ENCODE measurements at places on chromosomes 12 and 14.

- no peak for DNase-seq
Measured at GRCh38 chr12:119229205-119229604, 50.5 kb downstream of the HSPB8 start.

DNA sequence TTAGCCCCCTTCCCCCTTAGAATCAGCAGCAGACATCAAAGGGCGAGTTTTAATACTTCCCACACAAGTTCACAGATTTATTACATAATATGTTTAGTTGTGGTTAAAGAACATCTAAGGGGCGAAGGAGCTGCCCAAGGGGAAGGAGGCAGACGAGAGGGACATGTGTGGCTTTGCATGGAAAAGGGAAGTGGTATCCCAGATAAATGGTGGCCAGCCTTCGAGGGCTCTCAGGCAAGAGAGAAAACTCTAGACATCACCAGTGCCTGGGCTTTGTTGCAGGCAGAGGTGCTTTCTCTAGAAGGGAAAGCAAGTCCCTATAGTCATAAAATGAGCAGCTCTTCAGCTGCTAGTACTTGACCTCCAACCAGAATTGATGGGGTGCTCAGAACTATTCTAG, 121.2 kb downstream of the CACNA1C start:
- no peak for DNase-seq

GRCh38 chr14:73526036-73526984, 10.6 kb upstream of the ACOT1 start:
- no peak for DNase-seq

- DNase-seq, result no peak
Measured at GRCh38 chr14:92591346-92591745, 77.8 kb downstream of the RIN3 start.

GRCh38 chr14:42855085-42855484, 1248.4 kb downstream of the LRFN5 start:
- DNase-seq, result no peak

- no peak for DNase-seq
Measured at GRCh38 chr14:101619484-101619883, 58.2 kb downstream of the DIO3 start.

DNA sequence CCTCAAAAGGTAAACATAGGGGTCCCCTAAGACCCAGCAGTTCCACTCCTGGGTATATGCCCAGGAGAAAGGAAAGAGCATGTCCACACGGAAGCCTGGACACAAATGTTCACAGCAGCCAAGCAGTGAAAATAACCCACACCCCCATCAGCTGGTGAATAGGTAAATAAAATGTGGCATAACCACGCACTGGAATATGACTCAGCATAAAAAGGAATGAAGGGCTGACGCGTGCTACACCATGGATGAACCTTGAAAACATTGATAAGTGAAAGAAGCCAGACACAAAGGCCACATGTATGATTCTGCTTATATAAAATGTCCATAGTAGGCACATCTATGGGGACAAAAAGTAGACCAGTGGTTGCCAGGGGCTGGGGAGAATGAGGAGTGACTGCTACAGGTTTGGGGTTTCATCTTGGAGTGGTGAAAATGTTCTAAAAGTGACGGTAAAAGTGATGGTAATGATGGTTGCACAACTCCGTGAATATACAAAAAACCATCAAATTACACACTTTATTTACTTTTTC, 3.8 kb upstream of the SCARB1 start:
- no peak for DNase-seq

GRCh38 chr14:54278665-54279295, 118.0 kb upstream of the CDKN3 start:
- no peak for DNase-seq

GRCh38 chr12:91718326-91718725, 427.3 kb downstream of the BTG1 start:
- DNase-seq, result no peak

DNA sequence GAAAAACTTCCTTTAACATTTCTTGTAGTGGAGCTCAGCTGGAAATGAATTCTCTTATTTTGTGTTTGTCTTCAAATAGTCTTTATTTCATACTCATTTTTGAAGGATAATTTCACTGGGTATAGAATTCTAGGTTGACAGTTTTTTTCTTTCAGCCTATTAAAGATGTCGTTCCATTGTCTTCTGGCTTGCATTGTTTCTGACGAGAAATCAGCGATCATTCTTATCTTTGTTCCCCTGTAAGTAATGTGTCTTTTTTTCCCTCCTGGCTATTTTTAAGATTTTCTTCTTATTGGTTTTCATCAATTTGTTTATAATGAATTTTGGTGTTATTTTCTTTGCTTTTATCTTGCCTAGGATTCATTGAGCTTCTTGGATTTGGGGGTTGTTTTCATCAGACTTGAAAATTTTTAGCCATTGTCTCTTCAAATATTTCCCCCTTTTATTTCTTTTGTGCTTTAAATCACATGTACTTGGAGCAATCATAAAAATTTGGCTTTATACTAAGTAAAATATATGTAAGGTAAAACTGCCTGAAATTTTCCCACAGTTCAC, 89.4 kb downstream of the UNC79 start:
- no peak for DNase-seq

DNA sequence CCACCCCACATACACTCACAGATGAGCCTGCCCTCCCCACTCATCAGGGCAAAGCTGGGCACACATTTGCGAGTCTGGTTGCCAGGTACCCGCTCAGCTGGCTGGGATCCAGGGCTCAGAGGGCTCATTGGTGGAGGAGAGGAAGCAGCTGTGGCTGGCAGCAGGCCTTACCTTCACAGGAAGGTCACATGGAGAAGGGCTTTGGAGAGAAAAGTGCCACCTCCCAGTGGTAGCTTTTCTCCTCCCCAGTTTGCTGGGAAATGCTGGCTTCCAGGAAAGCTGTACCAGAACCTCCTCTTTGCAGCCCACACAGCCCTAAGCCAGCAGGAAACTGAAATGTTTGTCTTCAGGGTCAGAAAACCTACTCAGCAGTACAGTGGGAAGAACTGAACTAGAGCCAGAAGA, 55.6 kb downstream of the LGMN start:
- DNase-seq, result no peak

DNA sequence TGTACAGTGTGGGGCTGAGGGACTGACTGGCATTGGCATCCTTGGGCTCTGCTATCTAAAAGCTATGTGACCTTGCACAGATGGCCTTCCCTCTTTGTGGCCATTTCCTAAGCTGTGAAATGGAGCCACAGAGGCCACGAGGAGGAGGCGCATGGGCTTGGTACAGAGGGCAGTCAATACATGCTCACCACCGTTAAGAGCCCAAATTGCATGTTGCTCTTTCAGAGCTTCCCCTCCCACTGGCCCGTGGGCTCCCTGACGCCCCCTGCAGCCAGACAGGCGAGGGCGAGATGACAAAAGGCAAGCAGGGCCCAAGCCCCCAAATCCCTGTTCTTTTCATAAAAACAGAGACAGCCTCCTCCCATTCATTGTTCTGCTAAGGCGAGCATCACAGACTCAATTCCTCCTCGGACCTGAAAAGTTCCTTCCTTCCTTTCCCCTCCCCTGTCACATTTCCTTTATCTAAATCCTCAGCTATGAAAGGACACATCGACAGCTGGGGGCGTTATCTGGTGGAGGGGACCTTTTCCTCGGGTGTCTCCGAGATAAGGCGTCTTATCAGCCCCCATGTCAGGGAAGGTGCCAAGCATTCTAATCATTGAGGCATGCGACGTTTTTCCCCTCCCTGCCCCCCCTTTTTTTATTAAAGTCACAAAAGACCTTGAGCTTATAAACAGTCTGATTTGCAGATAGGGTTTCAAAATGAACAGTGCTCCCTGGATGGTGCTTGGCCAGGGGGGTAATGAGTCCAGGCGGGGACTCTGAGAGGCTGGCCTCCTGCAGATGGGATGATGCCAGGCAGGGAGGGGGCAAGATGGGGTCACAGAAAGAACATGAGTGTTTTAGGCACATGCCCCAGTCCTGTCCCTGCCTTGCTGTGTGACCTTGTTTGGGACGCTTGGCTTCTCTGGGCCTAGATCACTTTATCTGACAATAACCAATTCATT, 26.4 kb downstream of the FAM222A start:
- DNase-seq, result no peak

DNA sequence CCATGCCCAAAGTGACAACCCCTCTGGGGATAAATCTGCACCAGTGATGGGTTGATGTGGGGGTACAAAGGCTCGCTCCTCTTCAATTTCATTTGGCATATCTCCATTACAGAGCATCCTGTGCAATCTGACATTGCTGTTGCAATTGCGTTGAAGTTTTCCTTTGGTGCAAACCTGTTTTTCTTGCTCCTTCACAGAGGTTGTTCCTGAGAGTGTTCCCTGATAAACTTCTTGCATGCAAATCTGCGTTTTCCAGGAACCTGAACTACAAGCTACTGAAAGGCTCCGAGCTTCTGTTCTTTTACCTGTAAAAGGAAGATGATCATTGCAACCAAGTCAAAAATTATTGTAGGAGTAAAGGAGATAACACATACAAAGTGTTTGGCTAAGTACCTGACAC, 26.1 kb downstream of the SERPINA11 start:
- no peak for DNase-seq

- no peak for DNase-seq
Measured at GRCh38 chr12:54879579-54879978, 25.3 kb downstream of the MUCL1 start.

DNA sequence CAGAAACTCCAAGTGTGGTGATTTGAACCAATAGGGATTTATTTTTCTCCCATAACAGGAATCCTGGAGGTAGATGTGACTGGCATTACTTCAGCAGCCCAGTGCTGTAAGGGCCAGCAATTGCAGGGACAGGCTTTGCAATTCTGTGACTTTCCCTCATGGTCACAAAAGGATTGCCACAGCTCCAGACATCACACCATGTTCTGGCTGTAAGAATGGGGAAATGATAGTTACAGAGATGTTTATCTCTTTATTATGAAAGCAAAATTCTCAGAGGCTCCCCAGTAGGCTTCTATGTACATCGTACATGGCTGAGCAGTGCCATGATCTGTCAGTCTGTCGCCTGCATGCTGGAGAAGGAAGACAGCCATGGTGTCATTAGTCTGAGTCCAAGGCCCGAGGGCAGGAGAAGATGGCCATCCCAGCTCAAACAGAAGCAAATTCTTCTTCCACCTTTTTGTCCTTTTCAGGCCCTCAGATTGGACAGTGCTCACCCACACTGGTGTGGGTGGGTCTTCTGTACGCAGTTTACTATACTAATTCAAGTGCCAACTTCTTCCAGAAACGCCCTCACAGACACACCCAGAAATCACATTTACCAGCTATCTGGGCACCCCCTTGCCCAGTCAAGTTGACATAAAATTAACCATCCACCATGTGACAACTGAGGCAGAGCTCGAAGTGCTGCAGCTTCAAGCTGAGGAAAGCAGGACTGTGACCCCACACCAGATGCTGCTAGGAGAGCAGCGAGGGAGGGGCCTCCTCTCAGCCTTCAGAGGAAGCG, 17.2 kb downstream of the ZBTB42 start:
- no peak for DNase-seq

GRCh38 chr12:46439793-46440511, 67.4 kb upstream of the SLC38A2 start:
- no peak for DNase-seq

DNA sequence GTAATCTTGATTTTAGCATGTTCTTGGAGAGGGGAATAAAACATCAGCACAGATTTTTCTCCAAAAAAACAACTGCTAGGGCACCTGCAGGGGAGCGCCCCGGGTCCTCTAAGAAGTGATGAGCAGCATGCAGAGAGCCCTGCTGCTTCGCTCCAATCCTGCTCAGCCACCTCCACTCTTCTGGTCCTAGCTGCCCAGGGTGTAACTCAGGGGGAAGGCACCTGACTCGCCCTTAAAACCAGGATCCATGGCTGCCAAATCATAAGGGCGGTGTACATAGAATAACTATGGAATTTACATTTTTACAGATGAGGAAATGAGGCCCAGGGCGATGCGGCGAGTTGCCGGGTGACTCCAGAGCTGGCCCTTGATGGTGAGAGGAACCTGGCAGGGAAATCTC, 204.7 kb downstream of the CALM1 start:
- no peak for DNase-seq

GRCh38 chr14:51828017-51828797, 32.2 kb upstream of the GNG2 start:
- DNase-seq, result peak; percentile 74

- no peak for DNase-seq
Measured at GRCh38 chr12:3117591-3118015, 40.4 kb downstream of the TSPAN9 start.

DNA sequence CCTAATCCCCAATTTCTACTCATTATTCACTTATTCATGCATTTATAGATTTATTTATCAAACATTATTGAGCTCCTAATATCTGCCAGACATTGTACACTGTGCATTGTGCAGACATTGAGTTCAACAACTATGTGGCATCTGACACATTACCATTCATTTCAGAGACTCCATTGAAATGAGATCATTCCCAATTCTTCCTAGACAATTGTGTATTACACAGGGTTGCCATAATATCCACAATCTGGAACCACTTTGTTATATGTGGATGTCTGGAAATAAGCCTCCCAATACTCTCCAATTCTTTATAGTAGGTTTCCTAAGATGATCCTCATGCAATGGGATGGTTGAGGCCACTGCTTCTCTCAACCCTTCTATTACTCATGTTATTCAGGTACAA, 165.0 kb downstream of the OTOGL start:
- no peak for DNase-seq

DNA sequence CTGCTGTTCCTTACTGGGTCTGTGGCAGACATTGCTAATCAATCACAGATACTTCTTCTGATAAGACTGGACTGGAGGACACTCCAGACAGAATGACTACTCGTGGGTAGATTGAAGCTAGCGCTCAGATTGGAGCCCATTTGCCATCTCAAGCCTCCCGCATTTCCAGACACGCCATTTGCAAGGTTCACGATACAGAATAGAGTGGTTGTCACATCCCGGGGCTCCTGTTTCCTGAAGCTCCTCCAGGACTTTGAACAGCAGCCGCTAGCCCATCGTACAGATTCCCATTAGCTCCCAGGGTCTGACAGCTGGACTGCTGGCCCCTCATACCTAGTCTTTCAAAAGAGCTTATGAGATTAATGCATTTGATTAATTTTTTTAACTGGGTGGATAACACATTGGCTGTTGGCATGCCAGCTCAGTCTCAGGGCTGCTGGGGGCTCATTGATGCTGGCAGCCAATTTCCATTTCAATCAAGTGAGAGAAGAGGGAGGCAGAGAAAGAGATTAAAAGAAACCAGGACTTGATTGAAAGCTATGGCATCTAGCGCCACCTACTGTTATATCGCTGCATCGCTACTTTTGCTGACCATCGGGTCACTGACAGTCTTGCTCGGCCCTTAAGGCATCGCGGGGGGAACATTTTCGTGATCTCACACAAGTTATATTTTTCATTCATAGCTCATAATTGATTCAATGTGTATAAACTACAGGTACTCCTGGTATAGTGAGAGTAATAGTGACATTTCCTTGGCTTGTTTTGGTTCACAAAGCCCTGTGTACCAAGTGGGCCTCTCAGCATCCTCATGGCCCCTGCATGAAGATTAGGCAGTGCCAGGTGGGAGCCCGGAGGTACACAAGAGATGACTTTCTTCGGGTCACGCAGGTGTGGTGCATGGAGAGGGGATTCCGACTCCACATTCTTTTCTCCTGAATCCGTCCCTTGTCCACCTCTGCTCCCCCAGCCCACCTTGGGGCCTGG, 78.6 kb downstream of the CCDC60 start:
- DNase-seq, result no peak

Data from GM12878 (cell line).